ENCODE measurements at places on chromosomes 1 and 21. TPM values are rescaled to one million over a fixed set of nuclear protein-coding genes. Genes with fewer than 3 reads are reported as not detected.

DNA sequence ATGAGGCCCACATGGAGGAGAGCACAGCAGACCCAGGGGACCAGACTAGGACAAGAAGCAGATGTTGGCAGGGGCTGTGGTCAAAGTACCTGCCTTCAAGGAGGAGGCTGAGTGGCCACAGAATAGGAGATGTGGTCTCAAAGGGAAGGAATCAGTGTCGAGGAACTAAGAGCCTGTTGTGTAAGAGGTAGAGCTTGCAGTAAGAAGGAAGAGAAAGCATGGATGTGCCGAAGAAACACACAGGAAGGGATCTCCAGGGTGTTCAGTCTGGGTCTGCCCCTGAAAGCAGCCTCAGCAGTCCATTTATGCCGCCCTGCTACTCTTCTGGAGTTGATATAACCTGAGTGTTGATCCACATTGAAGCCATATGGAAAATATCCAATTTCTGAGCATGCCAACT is 83.9 kb downstream of the NID1 start:
- peaks cover 7% of the 10 kb centered on the region for H3K4me1 ChIP-seq
- peaks cover 17% of the 10 kb centered on the region for H3K36me3 ChIP-seq
- no peak overlapping the region for H3K4me3 ChIP-seq
- no peak overlapping the region for H3K27ac ChIP-seq
- H3K27me3 ChIP-seq = no peaks in the 10 kb centered on the region

Gene TSPAN2
- 19.7 TPM for total RNA-seq

DNA sequence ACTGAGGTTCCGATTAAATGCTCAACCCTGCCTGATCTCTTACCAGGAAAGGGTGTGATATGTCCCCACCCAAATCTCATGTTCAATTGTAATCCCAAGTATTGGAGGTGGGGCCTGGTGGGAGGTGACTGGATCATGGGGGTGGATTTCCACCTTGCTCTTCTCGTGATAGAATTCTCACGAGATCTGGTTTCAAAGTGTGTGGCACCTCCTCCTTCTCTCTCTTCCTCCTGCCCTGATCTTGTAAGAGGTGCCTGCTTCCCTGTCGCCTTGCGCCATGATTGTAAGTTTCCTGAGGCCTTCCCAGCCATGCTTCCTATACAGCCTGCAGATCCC is 34.9 kb downstream of the RSPH1 start:
- no peak for DNase-seq
- H3K36me3 ChIP-seq = no peaks in the 10 kb centered on the region
- H3K4me3 ChIP-seq = no peak overlapping the region
- H3K27ac ChIP-seq = no peak overlapping the region

GRCh38 chr21:33824156-33824941 is 91.3 kb downstream of the ATP5PO start:
- peaks cover 4% of the 10 kb centered on the region for H3K36me3 ChIP-seq
- no peak overlapping the region for H3K4me3 ChIP-seq
- no peak for DNase-seq
- no peaks in the 10 kb centered on the region for H3K4me1 ChIP-seq
- no peaks in the 10 kb centered on the region for H3K27me3 ChIP-seq

Data from neural progenitor cell (in vitro differentiated cells).